ENCODE measurements at places on chromosomes 1 and 21. TPM values are rescaled to one million over a fixed set of nuclear protein-coding genes. Genes with fewer than 3 reads are reported as not detected.

DNA sequence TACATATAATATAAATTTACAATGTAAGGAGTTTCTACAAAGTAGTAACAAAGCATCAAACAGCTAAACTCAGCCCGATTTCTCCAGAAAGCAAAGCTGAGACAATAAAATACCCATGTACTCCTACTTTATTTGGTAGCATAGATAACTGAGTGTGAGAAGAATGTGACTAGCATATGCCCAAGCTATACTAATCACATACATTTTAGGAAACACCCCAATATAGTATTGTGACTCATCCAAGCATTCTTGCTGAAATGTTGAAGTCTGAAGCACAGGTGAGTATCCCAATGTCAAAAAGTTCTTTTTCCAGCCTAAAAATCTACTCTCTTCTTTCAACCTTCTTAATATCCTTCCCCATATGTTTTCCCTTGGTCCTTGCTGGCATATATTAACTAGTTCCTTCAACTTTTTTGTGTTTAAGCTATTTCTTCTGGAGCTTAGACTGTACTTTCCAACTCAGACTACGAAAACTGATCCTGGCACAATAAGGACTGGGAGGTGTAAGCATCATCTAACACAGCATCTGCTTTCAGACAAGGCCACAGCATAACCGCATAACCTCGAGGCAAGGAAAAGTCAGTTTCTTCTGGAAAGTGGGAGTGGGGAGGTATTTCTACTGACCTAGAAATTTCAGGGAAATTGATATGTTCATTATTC, 163.0 kb upstream of the RNPC3 start:
- no peak overlapping the region for H3K4me3 ChIP-seq
- no peaks in the 10 kb centered on the region for H3K27me3 ChIP-seq
- H3K4me1 ChIP-seq = no peaks in the 10 kb centered on the region
- no peak overlapping the region for H3K27ac ChIP-seq
- H3K36me3 ChIP-seq = no peaks in the 10 kb centered on the region
- DNase-seq = no peak

DNA sequence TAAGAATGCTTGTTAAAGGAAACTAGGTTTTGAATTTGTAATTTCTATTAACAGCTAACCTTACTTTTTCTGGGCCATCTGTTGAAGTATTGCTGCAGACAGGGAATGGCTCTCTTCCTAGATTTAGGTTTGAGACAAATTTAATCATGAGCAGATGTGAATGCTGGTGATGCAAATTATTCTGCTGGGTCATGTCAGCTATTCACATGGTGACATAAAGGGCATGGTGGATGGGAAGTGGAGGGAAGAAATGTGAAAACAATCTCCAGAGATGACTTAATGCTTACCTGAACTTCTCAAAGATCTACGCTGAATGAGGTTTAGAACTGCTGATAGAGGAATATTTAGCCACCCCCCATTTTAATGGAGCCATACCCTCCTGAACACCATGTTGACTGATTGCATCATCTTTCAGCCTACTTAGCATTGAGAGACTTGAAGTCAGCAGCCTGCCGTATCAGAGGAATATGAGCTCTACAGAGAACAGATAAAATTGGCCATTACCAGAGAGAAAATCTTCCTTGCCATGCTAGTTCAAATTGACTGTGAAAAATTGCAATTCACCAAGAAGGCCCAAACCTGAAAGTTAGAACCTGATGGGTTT, 138.8 kb downstream of the HHAT start:
- DNase-seq = no peak
- no peak overlapping the region for H3K27ac ChIP-seq
- no peak overlapping the region for H3K4me3 ChIP-seq
- no peaks in the 10 kb centered on the region for H3K27me3 ChIP-seq

DNA sequence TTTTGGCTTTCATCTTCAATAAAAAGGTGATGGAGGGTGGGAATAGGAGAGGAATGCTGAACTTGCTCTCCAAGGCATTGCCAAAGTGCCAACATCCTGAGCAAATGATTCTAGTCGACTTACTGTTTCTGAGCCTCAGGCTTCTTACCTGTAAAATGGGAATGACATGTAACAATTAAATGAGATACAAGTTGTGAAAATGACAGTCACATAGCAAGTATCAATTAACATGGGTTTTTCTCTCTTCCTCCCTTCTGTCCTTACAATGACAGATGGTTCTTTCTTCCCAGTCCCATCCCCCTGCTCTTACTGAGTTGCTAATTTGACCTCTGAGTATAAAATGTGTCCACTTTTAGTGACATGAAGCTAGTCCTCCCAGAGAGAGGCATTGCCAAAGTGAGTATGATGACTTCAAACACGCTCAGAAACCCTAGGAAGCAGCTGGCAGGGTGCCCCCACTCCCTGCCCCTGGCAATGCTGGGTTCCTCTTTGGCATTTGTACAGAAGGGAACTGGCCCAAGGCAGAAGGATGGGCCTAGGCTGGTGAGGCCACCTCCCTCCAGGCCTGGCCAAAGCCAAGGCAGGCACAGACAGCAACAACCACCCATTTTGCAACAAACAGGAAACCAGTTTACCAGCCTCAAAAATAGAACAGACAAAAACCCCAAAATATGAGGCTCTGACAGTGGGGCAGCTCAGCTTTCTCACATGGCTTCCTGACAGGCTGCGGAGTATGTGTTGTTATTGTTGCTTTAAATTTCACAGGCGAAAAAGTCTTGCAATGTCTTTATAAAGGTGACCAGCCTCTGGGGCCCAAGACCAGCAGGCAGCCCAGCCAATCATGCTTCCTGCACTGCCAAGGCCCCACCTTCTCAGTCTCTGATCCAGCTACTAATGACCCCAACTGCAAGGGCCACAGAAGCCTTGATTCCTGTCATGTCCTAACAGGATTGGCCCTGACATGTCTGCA, 115.9 kb downstream of the HIVEP3 start:
- H3K36me3 ChIP-seq = no peaks in the 10 kb centered on the region
- H3K27ac ChIP-seq = peak overlapping the region; percentile 71
- no peak overlapping the region for H3K4me3 ChIP-seq
- H3K4me1 ChIP-seq = peaks cover 46% of the 10 kb centered on the region
- DNase-seq = no peak
- H3K27me3 ChIP-seq = no peaks in the 10 kb centered on the region

GRCh38 chr1:37845049-37845646, 14.2 kb downstream of the MTF1 start:
- no peak for DNase-seq
- H3K27me3 ChIP-seq = no peaks in the 10 kb centered on the region
- peaks cover 8% of the 10 kb centered on the region for H3K4me1 ChIP-seq
- H3K36me3 ChIP-seq = peaks cover 15% of the 10 kb centered on the region

- no peak overlapping the region for H3K27ac ChIP-seq
- DNase-seq = no peak
- H3K27me3 ChIP-seq = no peaks in the 10 kb centered on the region
- no peak overlapping the region for H3K4me3 ChIP-seq
- no peaks in the 10 kb centered on the region for H3K36me3 ChIP-seq
These were observed 363.5 kb upstream of the ST6GALNAC5 start for GRCh38 chr1:76503736-76504135.

DNA sequence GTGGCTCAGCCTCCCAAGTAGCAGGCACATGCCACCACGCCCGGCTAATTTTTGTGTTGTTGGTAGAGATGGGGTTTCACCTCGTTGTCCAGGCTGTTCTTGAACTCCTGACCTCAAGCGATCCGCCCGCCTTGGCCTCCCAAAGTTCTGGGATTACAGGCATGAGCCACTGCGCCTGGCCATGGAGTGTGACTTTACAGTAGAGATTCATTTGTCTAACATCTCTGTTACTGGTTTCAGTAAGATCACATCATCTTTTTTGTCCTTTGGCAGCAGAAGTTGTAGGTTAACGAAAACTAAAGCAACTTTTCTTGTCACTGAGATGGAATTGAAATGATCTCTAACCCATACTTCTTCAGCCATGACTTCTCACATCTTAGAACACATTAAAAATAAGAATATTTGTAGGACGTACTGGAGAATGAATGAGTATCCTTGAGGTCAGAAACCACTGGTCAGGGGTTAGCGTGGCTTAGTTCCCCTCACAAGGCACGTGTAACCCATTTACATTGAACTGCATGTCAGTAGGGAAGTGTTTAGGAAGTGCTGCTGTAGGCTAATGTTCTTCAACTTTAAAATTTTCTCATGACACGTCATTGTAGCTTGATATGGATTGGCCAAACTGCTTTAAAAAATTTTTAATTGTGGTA, 75.9 kb downstream of the CAMTA1 start:
- no peaks in the 10 kb centered on the region for H3K4me1 ChIP-seq
- no peak overlapping the region for H3K27ac ChIP-seq
- no peaks in the 10 kb centered on the region for H3K27me3 ChIP-seq

DNA sequence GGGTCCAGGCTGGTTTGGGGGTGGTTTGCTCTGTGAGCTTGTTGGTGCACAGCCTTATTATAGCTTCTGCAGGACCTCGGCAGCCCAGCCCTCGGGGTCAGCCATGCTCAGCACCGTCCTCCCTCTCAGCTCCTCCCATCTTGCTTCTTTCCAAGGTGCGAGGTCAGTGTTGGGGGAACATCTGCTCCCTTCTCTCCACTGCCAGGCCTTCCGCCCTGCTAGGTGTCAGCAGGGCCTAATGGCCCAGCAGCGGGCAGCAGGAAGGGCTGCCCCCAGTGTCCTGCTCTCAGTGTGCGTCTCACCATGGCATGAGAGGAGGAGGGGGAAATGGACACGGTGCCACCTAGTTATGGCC, 36.5 kb upstream of the LRRC3 start:
- H3K4me3 ChIP-seq = no peak overlapping the region
- no peak for DNase-seq
- no peak overlapping the region for H3K27ac ChIP-seq
- H3K36me3 ChIP-seq = peaks cover 13% of the 10 kb centered on the region

- no peaks in the 10 kb centered on the region for H3K36me3 ChIP-seq
- no peak for DNase-seq
- no peaks in the 10 kb centered on the region for H3K27me3 ChIP-seq
- H3K4me1 ChIP-seq = peaks cover 1% of the 10 kb centered on the region
- no peak overlapping the region for H3K27ac ChIP-seq
- no peak overlapping the region for H3K4me3 ChIP-seq
These were observed 38.8 kb upstream of the STMN1 start for GRCh38 chr1:25944986-25945385.

DNA sequence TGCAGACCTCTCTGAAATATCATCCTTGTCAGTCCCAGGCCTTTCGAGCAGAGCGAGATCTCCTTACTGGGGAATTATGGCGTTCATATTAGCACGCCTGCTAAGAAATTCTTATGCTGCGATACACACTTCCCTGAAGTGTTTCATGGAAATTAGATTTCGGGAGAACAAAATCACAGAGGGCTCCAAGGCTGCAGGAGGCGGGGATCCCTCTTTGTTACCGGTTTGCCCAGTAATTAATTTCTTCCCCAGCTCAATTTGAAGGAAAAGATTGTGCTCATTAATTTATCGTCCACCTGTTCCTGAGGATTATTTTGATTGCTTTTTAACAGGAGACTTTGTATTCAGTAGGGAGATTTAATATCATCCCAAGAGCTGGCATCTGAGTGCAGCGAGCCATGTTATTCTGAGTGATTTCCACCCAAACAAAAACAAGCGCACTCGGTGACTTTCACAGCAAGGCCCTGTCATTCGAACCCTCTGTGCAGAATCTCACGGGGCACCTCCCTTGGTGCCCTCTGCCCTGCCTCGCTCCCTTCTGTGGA, 202.3 kb upstream of the GALNT2 start:
- no peaks in the 10 kb centered on the region for H3K4me1 ChIP-seq
- H3K4me3 ChIP-seq = no peak overlapping the region
- H3K27ac ChIP-seq = no peak overlapping the region
- H3K27me3 ChIP-seq = no peaks in the 10 kb centered on the region
- H3K36me3 ChIP-seq = no peaks in the 10 kb centered on the region

DNA sequence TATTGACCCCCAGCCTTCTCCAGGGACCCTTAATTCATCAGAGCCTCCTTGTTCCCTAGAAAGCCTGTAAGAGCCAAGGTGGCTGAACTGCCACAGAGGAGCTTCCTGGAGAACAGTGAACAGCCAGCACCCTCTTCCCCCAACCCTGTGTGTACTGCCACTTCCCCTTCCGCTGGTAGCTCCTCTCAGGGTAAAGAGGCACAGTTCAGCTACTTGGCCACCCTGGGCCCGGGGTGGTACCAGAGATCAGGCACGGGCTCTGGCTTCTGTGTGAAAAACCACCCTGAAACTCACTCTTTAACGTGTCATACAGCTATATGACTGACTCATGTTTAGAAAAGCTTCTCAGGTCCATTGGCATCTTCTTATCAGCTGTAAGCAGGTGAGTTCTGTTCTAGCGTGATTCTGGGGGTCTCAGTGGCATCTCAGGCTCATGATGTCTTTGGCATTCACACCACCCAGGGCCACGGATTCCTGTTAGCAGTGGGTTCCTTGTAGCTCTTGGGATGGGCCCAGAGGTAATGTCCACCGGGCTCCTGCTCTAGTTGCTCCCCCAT, 22.4 kb downstream of the ARMH1 start:
- H3K27me3 ChIP-seq = no peaks in the 10 kb centered on the region
- H3K4me1 ChIP-seq = no peaks in the 10 kb centered on the region
- H3K4me3 ChIP-seq = no peak overlapping the region

The NHLH1 gene
- 0.05 TPM for total RNA-seq

The WNT2B gene
- total RNA-seq = 0.42 TPM

The LCE1B gene
- not detected for total RNA-seq

All from thymus (tissue), 14 donors.